ENCODE measurements at places on chromosomes 4 and X.
A peak's percentile ranks its signal among the peaks of the same experiment; 100 is the strongest.

GRCh38 chr4:53489279-53489889 lies 101.9 kb downstream of the LNX1 start:
- DNase-seq = peak; percentile 21

DNA sequence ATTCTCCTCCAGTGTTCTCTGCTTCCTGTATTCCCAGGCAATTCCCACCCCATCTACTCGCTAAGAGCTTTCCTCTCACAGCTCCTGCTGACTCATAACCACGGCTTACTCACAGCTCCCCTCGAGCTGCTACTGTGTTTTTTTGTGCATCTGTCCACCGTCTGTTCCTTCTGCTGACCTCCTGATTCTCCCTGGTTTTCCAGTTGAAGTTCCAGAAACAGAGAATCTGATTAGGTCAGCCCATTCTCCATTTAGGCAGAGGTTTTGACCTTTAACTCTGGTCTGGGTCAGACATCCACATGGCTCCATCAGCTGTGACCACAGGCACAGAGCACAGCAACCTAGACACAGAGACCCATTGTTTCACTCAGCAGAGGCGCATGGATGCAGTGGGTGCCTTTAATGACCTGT lies 5.5 kb upstream of the SMIM20 start:
- peak; percentile 92 for DNase-seq

DNA sequence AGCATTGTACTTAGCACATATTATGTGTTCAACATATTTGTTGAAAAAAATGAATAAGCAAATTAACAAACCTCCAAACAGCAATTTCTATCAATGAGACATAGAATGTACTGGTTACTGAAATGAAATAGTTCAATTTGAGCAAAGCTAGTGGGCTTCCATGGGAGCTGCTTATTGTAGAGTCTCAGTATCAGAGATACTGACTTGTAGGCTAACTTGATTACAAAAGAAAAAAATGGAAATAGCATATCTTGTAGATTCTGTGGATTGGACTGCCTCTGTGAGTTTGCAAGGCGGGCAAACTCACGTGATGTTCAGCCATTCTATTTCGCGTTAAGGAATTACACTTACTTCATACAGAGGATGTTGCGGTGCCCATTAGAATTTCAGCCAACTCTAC lies 222.1 kb upstream of the JADE1 start:
- DNase-seq = no peak

- no peak for DNase-seq
These were observed 76.5 kb downstream of the MSX1 start for GRCh38 chr4:4935974-4936373.

DNA sequence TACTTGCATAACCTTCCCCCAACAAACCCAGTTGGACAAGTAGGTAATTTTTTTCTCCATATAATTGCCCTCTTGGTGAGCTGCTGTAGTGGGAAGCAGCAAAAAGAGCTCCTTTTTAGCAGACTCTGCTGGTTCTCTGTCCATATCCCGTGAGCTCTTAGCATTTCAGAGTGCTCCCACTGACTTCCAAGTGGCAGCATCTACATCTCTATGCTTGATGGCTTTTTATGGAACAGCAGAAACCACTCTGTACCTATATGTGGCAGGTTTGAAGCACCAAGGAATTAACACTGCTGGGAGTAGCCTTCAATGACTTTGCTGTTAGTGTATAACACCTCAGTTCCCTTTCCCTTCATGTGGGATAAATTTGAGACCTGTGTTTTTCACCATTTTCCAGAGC lies 168.4 kb upstream of the NHS start:
- DNase-seq = no peak

DNA sequence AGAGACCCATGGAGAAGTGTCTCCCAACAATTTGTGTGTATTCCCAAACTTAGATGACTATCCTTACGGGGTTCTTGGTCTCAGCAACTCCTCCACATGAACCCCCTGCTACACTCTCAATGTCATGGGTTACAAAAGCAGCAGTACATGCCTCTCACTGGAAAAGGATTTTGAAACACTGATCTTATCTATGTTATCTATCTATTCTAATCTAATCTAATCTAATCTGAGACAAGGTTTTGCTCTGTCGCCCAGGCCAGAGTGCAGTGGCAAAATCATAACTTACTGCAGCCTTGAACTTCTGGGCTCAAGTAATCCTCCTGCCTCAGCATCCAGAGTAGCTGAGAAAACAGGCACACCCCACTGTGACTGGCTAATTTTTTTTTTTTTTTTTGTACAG lies 19.3 kb downstream of the TSPAN5 start:
- no peak for DNase-seq

GRCh38 chr4:5999356-5999755 lies 18.9 kb downstream of the C4orf50 start:
- no peak for DNase-seq

DNA sequence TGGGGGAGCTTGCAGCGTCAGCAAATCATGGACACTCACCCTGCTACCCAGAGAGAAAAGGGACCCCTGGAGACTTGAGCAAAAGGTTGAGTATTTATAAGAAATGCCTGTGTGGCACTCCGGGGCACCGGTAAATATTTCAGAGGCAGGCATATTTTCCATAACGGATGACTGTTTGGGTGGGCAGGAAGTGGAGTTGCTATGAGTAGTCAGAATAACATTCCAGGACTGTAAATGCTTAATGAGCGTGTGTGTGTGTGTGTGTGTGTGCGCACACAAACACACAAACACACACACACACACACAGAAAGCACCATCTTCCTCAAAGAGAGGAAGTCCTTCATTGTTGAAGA lies 74.6 kb downstream of the MXRA5 start:
- DNase-seq = peak; percentile 23

GRCh38 chr4:37562592-37562991 lies 123.6 kb downstream of the RELL1 start:
- DNase-seq = no peak

- DNase-seq = no peak
These were observed 114.3 kb upstream of the CPEB2 start for GRCh38 chr4:14887842-14888433.

DNA sequence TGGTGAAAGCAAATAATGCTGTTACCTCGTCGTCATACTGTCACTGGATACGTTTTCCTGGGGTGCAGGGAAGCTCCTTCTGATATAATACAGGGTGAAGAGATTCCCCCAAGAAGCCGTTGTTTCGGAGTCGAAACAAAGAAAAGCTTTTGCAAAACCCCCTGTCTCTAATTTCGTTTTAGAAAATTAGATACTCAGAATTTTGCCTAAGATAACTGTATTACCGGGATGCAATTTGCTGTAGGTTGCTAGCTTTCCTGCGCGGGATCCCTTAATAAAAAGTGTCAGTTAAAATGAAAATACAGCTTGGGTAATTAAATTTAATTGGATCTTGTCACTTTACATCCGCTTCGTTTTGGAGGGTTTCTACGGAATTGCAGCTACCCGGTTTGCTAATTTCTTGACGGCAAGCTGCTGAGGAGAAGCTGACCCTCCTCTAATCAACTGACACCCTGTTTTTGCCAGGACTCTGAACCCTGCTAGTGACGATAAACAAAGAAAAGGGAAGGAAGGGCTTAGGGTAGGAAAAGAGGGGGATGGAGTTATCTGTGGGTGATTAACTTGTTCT lies 174.6 kb downstream of the SHOX start:
- no peak for DNase-seq

GRCh38 chrX:153554519-153555167 lies 37.2 kb downstream of the ATP2B3 start:
- DNase-seq = peak; percentile 78

DNA sequence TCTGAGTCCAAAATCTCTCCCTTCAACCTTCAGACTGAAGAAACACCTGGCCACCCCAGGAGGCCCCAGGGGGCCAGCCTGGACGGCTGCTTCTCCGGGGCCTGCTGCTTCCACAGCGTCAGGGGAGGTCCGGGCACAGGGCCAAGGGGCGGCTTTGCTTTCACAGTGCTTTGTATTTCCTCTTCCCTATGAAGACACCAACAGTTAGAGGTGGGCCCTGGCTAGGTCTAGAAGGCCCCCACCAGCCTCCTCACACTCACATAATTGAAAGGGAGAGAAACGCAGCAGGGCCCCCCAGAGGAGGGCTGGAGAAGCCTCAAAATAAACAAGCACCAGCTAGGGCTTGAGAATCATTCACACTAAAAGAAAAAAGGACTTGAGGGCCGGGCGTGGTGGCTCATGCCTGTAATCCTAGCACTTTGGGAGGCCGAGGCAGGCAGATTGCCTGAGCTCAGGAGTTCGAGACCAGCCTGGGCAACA lies 17.8 kb downstream of the SCD5 start:
- DNase-seq = peak; percentile 20

DNA sequence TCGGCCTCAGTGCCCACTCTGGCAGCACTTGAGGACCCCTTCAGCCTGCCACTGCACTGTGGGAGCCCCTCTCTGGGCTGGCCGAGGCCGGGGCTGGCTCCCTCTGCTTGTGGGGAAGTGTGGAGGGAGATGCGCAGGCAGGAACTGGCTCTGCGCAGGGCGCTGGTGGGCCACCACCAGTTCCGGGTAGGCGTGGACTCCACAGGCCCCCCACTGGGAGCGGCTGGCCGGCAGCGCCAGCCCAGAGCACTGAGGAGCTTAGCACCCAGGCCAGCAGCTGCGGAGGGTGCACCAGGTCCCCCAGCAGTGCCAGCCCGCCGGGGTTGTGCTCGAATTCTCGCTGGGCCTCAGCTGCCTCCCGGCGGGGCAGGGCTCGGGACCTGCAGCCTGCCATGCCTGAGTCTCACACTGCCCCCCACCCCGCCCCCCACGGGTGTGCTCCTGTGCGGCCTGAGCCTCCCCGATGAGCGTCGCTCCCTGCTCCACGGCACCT lies 216.9 kb upstream of the TACR3 start:
- DNase-seq = no peak

DNA sequence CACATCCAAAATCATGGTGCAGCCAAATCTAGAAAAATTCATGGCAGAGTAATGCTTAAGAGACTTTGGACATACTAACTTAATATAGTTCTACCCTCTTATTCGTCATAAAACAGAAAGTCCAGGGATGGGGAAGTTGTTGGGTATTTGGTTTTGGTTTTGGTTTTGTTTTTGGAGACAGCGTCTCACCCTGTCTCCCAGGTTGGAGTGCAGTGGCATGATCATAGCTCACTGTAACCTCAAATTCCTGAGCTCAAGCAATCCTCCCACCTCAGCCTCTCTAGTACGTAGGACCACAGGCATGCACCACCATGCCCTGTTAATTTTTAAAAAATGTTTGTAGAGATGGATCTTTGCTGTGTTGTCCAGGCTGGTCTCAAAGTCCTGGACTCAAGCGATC lies 271.8 kb upstream of the TENM3 start:
- no peak for DNase-seq

- DNase-seq = no peak
These were observed 4.6 kb downstream of the ZNF185 start for GRCh38 chrX:152902502-152902820.

DNA sequence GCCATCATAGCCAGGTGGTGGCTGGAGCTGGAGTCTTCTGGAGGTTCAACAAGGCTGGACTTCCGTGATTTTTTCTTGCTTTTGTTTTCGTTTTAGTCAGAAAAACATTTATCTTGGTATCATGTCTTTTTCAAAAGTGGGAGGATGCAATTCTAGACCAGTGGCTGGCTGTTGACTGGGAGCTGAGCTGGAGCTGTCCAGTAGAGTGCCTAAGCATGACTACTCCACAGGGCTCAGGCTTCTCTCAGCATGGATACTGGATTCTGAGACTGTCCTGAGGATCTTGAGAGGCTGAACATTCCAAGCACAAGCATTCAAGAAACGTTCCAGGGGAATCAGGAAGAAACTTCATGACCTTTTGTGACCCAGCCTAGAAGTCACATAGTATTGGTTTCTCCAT lies 598.1 kb downstream of the MID1IP1 start:
- no peak for DNase-seq

GRCh38 chrX:104315555-104315954 lies 60.8 kb upstream of the ESX1 start:
- peak; percentile 32 for DNase-seq

- DNase-seq = no peak
These were observed 813.7 kb upstream of the HS3ST1 start for GRCh38 chr4:12242354-12242753.

GRCh38 chr4:55347610-55348228 lies 1.7 kb downstream of the SRD5A3 start:
- peak; percentile 21 for DNase-seq

DNA sequence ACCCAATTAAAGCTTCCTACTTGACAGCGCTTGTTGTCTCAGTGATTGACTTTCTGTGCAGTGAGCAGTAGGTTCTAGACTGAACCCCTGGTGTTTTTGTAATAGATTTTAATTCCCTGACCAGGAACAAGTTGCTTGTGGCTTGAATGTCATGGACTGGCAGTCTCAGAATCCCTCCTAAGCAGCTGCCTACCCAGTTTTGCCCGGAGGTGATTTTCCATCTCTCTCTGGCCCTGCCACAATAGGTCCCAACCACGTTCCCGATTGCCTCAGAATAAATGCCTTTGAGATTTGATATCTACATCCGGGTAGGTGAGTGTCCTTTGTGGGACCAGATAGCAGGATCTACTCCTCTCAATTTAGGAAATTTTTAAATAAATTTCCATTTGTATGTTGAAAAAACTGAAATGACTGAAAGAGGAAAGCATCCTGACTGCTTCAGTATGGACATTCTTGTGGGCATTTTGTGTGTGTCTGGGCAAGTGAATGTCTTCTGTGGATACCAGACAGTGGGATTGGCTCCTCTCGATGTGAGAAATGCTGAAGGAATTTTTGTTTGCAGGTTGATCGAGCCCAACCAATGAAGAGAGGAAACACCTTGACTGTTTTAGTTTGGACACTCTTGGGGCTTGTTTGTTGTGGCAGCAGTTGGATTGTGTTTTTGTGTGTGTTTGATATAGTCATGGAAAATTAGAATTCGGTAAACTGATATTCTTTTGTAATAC lies 1607.4 kb downstream of the C4orf33 start:
- DNase-seq = no peak

- peak; percentile 27 for DNase-seq
These were observed 1.1 kb upstream of the ABLIM2 start for GRCh38 chr4:8159537-8160232.

DNA sequence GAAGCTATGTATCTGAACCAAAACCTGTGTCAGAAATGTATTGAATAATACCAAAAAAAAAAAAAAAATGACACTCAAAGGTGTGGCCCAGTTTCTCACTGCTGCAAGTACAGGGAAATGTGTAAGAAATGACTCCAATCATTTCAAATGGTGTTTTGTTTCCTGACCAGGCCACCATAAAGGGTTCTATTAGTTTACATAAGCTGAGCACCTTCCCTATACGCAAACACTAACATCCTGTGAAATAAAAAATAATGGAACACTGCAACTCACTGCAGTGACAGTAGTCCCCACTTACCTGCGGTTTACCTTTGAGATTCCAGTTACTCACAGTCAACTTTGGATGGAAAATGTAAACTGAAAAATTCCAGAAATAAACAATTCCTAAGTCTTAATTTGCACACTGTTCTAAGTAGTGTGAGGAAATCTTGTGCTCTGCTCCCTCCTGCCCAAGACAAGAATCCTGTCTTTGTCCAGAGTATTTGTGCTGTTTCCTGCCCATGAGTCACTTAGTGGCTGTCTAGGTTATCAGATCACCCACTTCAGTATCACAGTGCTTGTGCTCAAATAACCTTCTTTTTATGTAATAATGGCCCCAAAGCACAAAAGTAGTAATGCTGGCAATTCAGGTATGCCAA lies 265.3 kb downstream of the RCHY1 start:
- no peak for DNase-seq
